ENCODE measurements at places on chromosomes 2 and 18.

GRCh38 chr2:131542438-131543384, 15.0 kb downstream of the CCDC74A start:
- no peak for DNase-seq

GRCh38 chr18:48814490-48815178, 136.1 kb downstream of the SMAD7 start:
- DNase-seq, result no peak

DNA sequence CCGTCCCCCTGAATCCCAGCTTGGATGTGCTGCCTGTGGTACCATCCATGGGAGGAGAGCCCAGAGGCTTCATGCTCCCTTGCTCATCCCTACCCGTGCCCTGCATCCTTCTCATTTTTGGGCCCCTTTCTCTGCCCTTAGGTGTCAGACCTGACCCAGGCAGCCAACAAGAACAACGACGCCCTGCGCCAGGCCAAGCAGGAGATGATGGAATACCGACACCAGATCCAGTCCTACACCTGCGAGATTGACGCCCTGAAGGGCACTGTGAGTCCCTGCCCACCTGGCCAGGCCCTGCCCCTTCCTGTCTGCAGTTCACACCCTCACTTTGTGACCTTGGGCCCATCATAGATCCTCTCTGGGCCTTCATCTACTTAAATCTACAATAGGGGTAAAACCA, 2.5 kb downstream of the DES start:
- no peak for DNase-seq

DNA sequence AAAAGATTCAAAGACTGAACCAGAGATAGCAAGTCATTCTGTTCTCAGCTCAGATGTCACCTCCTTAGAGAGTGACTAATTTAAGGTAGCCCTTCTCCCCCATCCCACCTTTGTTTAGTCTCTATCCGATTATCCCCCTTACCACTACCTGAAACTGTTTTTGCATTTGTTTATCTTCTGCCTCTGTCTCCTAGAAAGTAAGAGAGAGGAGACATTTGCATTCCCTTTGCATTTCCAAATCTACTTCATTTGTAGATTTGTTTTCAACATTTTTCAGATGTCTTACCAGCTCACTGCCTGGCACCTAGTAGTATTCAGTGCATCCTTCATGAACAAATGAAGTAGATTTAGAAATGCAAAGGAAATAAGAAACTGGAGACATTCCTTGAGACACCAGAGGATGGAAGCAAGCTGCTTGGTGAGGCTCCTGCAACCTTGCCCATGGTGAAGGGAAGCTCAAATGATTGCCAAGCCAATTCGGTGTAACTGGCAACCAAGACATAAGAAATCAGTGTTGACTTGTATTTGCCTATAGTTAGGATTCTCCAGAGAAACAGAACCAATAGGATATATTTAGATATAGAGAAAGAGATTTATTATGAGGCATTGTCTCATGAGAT, 385.7 kb downstream of the STK39 start:
- DNase-seq, result no peak

- no peak for DNase-seq
Measured at GRCh38 chr2:100891906-100892642, 72.1 kb downstream of the NPAS2 start.

DNA sequence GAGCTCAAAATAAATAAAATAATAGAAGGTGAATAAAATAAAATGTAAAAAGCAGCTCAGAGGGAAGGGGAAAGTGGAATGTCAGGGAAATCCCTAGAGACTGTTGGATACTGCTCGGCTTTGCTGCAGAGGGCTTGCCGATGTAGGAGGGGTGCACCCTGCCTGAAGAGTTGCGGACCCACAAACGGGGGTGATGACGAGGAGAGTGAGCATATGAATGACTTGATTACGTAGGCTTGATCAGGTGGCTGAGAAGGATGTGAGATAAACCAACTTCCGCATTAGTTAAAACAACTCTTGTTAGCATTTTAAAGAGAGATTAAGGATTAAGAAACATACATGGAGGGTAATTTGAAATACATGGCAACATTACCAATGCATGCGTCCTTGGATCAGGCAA, 21.0 kb upstream of the TMEM237 start:
- DNase-seq, result no peak

DNA sequence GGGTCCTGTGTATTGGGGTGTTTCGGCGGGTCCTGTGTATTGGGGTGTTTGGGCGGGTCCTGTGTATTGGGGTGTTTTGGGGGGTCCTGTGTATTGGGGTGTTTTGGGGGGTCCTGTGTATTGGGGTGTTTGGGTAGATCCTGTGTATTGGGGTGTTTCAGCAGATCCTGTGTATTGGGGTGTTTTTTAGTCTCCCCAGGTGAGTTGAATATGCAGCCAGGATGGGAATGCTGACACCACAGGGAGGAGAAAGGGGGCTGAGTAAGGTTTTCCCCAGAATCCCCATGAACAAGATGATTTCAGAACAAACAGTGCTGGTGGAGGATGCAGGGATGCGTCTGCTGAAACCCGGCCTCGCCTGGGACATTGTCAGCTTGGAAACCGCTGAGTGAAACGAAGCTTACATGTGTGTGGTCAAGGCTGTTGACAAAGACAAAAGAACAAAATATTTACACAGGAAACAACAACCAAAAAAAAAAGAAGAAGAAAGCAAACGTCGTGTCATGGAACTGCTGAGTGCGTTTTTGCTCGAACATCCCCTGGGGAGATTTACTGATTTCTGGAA, 88.5 kb upstream of the ODC1 start:
- DNase-seq, result no peak

DNA sequence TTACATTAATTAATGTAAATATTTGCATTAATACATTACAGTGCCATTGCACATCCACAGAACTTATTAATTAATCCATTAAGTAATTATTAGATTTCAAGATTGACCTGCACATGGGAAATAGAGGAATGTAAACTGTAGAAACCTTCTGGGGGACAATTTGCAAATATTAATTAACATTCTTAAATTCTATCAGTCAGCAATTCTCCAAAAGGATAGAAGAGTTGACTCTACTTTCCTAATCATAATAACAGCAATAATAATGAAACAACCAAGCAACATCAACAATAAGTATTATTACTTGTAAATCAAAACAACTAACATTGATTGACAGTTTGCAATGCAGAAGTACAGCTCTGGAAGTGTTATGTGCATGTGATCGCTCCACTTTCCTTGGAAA, 281.6 kb upstream of the CRIM1 start:
- DNase-seq, result no peak

- DNase-seq, result no peak
Measured at GRCh38 chr18:78429127-78430108, 550.2 kb upstream of the SALL3 start.

DNA sequence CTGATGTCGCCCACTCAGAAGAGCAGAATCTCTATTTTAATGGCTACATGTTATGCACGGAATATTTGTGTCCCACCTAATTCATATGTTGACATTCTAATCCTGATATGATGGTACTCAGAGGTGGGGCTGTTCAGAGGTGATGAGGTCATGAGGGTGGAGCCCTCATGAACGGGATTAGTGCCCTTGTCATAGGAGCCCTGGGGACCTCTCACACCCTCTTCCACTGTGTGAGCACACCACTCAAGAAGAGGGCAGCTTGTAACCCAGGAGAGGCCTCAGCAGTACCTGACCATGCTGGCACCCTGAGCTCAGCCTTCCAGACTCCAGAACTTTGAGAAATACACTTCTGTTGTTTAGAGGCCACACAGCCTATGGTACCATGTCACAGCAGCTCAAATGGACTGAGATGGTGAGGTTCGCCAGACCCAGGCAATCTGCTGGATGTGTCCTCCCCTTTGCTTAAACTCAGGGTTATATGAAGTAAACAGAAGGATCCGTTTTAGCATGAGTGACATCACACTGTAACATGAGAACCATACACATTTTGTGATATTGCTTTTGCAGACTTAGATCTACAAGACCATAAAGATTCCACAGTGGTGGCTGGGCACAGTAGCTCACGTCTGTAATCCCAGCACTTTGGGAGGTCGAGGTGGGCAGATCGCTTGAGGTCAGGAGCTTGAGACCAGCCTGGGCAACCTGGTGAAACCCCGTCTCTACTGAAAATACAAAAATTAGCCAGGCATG, 48.7 kb downstream of the ATOH8 start:
- DNase-seq, result no peak

GRCh38 chr2:240813231-240813921, 6.6 kb downstream of the KIF1A start:
- peak; percentile 3 for DNase-seq

- peak; percentile 3 for DNase-seq
Measured at GRCh38 chr2:232473467-232473890, 14.2 kb downstream of the ECEL1 start.

GRCh38 chr2:4556135-4556896, 852.9 kb downstream of the DCDC2C start:
- no peak for DNase-seq

GRCh38 chr2:144503242-144503641, 16.7 kb downstream of the ZEB2 start:
- no peak for DNase-seq

DNA sequence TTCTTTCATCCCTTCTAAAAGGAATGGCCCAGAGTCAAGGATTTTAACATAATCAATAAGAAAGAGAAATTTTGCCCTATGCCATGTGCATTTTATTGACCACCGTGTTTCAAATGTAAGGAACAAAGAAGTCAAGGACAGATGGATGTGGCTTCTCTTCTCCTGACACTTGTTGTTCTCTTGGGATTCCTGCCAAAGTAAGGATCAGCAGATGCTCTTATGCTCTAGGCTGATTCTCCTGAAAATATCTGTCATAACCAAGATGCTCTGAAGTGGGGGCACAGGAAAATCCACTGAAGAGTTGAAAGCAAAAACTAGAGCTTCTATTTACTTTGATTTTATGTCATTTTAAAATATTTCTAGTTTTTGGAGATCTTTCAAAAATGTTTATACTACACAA, 72.9 kb upstream of the SYT4 start:
- DNase-seq, result no peak

DNA sequence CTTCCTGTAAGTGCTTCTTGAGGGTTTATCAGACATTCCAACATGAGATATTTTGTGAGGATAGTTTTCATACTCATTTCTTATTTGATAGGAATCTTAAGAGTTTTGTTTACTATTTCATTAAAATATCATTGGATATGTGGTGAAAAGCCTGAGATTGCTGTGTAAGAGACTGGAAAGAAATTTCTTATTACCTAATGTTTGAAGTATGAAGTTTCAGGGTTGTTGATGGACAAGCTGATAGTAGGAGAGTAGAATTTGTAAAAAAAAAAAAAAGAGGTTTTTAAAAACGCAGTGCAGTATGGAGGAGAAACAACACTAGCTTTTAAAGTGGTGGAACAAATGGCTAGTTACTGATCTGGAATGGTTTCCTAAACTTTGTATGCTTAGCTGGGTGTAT, 7.7 kb downstream of the EPB41L5 start:
- no peak for DNase-seq

GRCh38 chr2:145288650-145289496, 769.0 kb upstream of the ZEB2 start:
- DNase-seq, result no peak

GRCh38 chr2:70116936-70117552, 29.8 kb downstream of the PCBP1 start:
- no peak for DNase-seq

DNA sequence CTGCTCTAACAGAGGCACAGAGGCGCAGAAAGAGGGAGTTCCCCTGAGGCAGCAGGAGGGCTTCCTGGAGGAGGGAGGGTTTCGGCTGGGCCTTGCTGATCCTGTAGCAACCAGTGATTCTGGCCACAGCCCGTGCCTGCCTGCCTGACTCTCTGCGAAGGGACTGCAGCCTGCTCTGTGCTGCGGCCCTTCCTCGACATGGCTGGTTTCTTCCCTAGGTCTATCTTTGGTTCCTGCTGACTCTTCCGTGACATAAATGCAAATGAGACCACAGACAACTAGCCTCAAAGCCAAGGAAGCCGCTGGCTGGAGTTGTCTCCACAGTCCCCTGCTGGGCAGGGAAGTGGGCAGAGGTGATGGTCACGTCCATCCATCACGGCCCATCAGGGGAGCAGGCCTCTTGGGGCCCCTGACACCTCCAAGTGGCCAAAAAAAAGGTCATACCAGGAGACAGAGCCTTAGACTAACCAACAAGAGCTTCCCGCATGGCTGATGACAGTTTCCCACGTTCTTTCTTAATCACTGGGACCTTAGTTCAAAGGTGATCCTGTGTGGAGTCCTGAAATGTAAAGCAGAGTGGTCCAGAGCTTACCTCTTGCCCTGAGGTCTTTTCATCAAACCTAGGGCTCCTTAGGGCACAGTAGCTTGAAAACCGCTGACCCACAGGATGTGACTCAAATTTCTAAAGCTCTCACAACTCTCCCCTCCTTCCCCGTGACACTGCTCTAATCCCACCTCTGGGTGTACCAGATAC, 55.3 kb downstream of the HS1BP3 start:
- DNase-seq, result no peak

DNA sequence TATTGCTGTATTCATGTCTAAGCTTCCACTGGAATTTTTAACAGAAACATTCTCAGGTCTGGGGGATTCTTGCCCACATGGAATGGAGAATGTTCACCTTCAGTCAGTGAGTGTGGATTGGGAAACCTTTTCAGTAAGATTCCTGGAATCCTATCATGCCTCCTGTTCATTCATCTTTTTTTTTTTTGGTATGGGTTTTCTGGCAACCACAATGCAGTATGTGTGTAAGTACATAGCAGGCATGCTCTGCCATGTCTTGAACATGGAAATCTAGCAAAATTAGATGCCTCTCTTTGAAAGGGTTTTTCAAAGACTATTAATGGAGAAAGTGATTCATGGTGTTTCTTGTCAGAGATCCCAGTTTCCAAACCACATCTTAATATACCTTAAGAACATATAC, 176.5 kb downstream of the LTBP1 start:
- no peak for DNase-seq

DNA sequence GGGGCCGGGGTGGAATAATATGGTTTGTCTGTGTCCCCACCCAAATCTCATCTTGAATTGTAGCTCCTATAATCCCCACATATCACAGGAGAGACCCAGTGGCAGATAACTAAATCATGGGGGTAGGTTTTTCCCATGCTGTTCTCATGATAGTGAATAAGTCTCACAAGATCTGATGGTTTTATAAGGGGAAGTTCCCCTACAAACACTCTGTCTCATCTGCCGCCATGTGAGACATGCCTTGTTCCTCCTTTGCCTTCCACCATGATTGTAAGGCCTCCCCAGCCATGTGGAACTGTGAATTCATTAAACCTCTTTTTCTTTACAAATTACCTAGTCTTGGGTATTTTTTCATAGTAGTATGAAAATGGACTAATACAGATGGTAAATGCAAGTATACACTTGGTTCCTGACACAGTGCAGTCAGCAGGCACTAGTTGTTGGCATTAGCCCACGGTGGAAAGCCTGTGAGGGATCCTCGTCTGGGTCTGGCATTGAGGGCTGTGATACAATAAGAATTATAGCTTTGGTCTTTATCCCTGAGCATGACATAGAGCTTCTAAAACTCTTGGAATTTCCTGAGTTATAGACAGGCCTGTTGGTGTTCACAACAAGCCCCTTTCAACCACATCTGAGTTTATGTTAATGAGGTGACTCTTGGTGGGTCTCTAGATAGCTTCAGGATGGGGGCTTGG, 135.8 kb downstream of the CABLES1 start:
- no peak for DNase-seq

- DNase-seq, result no peak
Measured at GRCh38 chr2:217166241-217166850, 306.5 kb upstream of the TNP1 start.

Data from 8988T (cell line).